Right ventricle myocardium superior (tissue), 1 donor: ENCODE measurements at places on chromosomes 6 and 20. TPM values are rescaled to one million over a fixed set of nuclear protein-coding genes. Genes with fewer than 3 reads are reported as not detected.

The THBD gene
- total RNA-seq: 11.8 TPM

DNA sequence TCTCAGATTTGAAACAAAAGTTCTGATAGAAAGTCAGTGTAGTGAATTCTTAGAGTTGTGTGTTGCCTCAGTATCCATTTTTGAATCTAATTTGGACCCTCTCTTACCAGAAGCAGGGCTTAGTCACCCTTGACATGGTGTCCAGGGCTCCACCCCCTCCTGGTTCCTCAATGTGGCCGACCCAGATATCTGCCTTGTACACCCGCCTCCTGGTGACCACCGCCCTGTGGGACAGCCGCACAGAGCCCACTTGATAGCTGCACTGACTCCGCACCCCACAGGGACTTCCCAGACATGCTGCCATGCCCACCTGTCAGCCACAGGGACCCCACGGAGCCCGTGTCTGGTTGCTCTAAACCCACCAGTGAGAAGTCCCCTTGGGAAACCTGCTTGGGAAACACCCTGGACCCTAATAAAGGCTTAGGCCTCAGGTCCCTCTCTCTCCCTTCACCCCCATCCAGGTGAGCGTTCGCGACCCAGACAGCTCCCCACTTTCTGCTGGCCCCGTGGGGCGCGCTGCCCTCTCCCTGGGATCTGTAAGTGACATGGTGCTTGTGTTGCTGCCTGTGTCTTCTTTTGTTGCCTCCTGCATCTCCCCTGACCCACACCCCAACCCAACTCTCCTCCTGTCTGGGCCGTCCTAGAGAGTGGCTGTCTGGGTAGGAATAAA lies 47.2 kb upstream of the SYNDIG1 start:
- DNase-seq: no peak

- DNase-seq: no peak
These were observed 33.6 kb upstream of the HSF2 start for GRCh38 chr6:122365775-122366403.

GRCh38 chr6:31858707-31859106 lies 3.9 kb downstream of the NEU1 start:
- peak; percentile 1 for DNase-seq

GRCh38 chr6:38164671-38165108 lies 345.2 kb downstream of the ZFAND3 start:
- no peak for DNase-seq

- no peak for DNase-seq
These were observed 202.1 kb upstream of the CNR1 start for GRCh38 chr6:88368071-88368787.

DNA sequence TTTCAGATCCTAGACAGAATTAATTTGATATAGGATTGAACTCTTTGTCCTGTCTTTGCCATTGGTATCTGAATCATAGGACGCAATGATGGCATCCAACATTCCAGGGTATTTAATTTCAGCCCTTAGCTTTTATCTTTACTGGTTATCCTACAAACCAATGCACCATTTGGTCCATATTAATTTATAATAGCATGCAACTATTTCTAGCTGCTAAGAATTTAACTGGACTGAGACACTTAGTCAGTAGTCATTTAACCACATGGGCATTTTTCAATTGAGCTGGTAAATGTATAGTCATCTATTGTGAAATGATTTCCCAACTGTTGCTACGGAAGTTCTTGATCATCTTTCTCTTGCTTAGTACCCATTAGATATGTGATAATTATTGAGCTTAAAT lies 141.1 kb downstream of the CD164 start:
- no peak for DNase-seq
